ENCODE measurements at places on chromosomes 1 and 21.

GRCh38 chr1:80392529-80392928 is 1386.0 kb upstream of the ADGRL4 start:
- DNase-seq: no peak

DNA sequence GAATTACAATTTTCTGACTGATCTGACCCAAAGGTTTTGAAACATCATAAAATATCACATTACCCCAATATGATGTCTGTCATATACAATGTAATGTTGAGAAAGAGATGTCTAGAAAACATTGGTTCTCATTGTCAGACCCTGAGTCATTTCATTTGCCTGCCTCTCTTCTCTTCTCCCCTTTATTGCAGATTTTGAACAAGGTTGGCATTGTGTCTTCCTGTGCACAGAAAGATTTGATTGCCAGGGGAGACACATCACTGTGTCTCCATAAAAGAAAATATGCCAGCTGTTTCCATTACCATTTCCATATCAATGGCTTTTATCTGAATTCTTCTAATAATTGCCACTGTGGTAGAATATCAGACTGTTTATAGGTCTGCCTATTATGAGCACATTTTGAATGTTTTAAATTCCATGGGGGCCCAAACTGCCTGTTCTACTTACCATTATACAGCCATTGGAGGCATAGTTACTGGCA is 65.6 kb downstream of the IFI44 start:
- no peak for DNase-seq

DNA sequence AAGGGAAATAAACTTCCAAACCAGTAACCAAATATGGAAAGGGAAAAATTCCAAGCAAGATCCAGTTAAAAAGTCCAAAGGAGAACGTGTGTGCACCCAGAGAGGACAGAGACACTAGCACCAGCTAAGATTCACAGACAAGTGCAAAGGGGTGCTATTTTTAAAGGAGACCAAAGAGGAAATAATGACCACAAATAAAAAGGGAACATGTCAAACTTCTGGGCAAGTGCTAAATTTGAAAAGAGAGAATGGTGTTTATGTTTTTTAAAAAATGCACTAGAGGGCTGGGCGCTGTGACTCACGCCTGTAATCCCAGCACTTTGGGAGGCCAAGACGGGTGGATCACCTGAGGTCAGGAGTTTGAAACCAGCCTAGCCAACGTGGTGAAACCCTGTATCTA is 8.6 kb downstream of the JAM2 start:
- DNase-seq: no peak

DNA sequence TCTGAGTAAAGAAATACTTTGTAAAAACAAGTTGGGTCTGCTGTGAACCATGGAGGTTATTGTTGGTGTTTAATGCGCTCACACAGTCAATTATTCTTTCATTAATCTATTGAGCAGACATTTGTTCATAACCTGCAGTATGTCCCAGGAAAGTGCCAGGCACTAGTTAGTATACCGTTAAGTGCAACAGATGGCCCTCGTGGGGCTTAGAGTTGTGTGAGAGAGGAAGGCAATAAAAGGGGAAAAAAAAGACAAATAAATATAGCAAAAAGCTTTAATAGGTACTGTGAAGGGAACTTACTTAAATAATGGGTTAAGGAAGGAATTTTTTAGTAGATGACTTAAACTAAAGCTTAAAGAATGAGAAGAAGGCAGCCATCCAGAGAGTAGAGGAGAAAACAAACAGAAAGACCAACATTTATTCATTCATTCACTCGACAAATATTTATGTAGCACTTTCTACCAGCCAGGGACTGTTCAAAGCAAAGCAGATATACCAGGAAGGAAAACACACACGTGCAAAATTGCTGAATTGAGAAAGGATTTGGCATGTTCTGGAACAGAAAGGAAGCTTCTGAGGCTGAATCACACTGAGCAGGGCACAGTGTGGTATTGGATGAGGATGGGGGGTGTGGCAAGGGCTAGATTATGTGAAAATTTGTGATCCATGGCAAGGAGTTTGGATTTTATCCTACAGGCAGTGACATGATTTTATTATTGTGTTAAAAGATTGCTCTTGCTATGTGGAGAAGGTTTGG is 296.1 kb upstream of the SGIP1 start:
- DNase-seq: no peak

- DNase-seq: no peak
These were observed 597.0 kb upstream of the RGS18 start for GRCh38 chr1:191561276-191561675.

DNA sequence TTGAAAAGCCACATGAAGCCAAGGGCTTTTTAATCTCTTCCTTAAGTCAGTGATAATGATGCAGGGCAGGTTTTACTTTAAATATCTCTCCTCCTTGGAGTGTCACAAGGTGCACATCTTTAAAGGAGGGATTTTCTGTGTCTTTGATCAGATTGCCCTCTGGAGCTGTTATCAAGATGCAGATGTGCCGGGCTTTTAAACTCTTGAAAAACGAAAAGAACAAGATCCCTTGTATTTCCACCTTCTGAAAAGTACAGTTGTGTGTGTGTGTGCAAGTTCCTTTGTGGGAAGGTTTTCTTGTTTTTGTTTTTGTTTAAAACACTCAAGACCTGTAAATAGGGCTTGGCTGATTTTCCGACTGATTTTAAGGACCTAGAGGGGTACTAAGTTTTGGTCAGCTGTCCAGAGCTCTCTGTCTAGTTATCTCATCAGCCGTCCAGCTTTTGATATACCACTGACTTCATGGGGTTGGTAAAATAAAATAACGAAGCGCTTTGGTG is 1.6 kb downstream of the MARK1 start:
- no peak for DNase-seq

DNA sequence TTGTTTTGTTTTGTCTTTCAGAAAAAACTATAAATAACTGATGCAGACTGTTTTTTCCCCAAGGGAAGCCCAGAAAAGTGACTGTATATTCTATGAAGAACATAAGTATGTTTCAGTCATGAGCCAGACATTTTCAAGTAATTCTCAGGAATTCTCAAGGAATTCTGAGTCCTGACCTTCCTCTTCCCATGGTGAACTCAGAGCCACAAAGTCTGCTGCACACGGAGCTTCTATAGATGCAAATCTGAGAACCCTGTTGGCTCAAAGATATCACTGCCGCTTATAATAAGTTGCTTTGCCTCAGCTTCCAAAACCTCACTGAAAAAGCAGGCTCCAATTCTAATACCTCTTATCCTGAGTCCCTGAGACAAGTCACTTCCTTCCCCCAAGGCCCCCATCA is 418.5 kb upstream of the RUNX1 start:
- no peak for DNase-seq

DNA sequence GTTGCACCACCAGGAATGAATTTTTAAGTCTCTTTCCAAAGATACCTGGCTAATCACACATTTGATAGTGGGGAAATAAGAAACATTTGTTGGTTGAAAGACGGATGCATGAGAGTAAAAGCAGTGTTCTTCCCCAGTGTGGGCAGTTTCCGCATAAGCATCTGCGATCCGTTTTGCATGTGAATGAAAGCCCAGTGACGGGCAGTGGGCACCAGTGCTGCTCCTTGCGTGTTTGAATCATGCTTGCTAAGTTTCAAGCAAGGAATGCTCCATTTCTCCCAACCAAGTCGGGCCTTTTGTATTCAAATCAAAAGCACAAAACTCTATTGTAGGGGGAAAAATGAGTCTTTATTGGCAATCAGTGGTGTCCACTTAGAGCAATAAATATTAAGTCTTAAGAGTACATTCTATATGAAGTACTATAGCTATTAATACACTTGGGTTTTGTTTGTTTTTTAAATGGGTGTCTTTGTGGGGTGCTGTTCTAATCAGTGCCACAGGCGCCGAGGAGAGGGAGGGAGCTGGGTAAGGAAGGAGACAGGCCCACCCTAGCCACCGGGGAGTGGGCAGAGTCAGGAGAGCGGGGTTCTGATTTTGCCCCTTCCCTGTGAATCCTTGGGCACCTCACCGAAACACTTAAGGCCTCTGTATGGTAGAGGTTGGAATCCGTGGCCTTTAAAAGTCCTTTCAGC is 750 bp upstream of the PTGFRN start:
- DNase-seq: no peak

DNA sequence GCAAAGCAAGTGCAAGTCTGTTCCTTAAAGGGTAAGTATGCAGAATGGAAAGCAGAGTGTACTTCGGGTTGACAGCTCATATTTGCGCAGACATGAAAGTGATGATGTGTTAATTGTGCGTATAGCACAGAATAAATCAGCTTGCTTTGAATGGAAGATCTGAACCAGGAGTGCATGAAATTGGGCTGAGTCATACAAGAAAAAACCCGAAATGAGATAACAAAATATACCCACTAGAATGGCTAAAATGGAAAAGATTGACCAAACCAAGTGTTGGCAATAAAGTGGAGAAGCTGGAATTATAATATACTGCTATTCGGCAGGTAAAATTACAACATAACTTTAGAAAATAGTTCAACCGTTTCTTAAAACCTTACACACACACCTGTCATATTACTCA is 28.5 kb downstream of the CR1L start:
- DNase-seq: no peak

All from NCI-H187 (cell line).